ENCODE measurements at places on chromosomes 1 and 21.

DNA sequence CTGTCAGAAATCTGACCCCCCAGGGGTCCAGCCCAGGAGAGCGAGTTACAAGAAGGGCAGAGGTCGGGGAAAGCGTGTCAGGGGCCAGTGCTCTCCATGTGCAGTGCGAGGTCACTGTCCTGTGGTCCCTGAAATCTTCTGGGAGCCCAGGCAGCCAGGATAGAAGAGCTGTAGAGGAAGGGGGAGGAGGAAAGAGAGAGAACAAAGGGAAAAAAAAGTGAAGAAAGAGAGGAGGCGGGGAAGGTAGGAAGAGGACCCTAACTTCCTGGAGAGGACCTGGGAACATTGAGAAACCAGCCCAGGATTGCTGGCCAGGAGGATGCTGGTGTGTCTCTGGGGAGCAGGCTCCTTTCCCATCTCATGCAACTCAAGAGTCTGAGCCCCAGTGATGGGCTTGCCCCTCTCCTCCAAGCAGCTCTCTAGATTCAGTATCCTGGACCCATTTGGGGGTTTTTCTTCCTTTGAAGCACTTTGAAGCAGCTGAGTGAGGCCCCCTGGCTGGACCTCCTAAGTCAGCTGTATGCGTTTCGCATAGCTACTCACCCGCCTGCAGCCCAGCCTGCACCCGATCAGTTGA lies 6.8 kb upstream of the INAVA start:
- no peak for DNase-seq

DNA sequence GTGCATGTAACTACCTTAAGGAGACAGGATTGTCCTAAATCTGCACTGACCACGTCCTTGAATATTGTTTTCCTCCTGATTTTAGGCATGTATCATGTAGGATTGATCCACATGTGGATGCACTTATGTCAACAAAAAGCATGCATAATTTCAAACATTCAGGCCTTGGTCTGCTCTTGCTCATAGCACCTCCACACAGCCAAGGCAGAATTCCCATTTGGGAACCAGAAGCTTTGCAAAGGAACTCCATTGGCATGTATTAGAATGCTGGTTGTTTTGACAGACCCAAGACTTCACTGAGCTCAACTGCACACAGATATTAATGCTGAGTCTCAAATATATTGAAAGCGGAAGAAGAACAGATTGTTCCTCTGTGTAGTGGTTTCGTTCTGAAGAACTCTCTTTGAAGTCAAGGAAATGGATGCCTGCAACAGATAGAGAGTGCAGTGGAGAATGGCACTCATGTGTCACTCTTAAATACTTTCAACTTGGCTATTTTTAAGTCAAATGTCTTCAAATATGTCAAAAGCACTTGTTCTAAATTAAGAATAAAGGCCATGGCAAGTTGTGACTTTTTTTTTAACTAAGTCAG lies 387.6 kb downstream of the LTN1 start:
- no peak for DNase-seq

DNA sequence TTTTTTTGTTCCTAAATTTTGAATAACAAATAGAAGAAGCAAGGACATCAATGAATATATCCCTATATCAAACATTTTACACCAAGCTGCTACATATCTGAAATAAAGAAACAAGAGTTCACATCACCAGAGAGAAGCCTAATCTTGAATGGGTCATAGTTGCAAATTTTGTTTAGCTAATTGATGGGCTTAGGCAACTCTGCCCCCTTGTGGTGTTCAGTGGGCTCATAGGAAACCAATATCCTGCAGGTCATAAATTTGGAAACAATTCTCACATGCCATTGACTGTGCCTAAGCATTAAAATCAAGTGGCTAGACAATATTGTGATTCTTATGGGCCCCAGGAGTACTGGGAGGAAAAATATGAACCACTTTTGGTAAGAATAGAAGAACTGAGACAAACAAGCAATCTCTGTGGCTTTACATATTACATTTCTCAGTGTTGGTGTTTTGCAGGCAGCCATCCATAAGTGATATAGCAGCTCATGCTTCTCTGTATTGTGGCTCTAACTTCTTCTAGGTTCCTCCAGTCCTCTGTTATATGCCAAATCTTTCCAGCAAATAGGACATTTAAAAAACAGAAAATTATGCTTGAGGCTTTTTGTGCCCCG lies 1262.8 kb upstream of the PRMT6 start:
- peak; percentile 1 for DNase-seq

- DNase-seq, result no peak
Measured at GRCh38 chr1:221025956-221026355, 146.7 kb downstream of the HLX start.

DNA sequence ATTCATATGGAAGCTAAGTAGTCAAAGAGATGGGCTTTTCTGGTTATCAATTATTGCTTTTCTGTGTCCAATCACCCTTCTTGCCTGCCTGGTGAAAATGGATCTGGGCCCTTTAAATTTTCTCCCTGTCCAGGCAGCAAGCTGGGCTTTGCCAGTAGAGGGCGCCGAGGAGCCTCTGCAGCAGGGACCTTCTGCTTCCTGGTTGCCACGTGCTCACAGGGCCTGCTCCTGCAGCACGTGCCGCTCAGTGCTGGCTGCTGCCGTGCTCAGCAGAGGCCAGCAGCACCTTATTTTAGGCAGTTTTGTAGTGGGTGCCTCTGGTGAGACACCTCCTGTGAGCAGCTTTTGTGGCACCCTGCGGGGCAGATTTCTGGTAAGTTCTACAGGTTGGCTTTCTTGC lies 4.0 kb downstream of the ACTL8 start:
- no peak for DNase-seq

DNA sequence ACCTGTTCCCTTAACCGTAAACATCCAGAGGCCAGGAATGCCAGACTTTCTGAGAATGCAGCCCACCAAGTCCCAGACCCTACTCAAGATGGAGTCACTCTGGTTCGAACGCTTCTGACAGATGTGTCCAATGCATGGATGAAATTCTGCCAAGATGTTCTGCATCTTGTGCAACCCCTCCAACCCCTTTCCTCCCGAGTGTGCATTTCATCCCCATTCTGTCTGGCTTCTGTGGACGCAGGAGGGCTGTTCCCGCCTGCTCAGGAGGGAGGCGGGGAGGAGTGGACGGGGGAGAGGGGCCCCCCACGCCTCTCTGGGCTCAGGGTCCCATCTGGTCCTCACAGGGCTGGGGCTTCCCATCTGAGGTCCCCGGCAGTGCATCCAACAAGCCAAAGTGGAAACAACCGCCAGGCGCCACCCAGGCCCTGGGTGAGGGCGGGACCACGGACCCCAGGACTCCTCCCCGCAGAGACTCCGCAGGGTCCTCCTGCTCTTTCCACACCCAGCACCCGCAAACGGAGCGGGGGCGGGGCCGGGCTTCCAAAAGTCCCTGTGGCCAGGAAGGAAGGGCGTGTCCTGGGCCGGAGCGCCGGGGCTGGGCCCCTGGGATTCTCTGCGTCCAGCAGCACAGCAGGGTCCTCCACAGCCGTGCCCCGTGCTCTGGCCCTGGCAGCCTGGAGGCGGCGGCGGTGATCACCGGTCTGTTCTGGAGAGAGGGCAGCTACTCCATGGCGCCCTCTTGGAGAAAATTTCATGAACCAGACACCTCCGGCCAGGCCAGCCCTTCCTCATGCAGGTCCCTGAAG lies 27.8 kb upstream of the SUMO3 start:
- peak; percentile 61 for DNase-seq

- no peak for DNase-seq
Measured at GRCh38 chr1:185110145-185110544, 46.6 kb downstream of the TRMT1L start.

- DNase-seq, result no peak
Measured at GRCh38 chr1:147849098-147849895, 53.3 kb upstream of the GJA8 start.

DNA sequence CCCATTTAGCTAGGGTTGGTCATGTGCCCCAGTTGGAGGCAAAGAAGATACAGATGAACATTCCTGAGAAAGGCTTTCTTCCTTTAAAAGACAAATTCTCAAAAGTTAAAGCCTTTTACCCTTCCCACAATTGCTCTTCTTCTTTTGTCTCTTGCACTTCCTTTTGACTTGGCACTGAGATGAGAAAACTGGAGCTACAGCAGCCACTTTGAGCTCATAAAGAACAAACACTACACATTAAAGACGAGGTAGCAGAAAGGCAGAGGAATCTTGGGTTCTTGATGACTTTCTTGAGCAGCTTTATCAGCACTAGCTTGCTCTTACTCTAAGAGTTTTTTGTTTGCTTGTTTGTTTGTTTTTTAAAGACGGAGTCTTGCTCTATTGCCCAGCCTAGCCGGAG lies 92.2 kb downstream of the DAB1 start:
- no peak for DNase-seq

GRCh38 chr1:14733048-14733778 lies 134.7 kb downstream of the KAZN start:
- DNase-seq, result no peak

GRCh38 chr21:42580076-42580792 lies 66.6 kb downstream of the SLC37A1 start:
- no peak for DNase-seq

DNA sequence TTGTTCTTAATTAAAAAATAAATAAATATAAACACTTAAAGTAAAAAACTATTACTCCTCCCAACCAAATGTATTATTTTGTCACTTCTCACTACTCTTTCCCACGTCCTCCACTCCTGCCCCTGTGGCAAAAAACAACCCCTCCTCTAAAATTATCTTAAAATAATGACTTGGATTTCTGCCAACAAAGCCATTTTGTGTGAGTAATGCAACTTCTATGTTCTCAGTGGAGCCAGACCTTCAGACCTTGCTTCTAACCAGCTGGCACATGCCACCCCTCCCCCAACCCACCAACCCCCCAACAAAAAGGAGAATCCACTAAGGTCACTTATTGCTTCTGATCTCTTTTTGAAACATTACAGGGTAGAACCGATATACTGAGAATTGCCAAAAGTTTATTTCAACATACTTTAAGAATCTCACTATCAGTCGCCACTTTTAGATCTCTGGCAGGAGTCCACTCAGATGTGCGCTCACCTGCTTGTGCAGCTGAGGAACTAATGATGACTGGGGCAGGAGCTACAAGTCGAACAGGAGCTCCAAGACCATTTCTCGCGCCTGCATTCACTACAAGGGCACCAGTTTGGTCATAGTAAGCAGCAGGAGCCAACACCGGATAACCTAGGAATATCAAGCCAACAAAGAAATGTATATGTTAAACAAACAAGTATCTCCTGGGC lies 58.3 kb upstream of the SDC3 start:
- no peak for DNase-seq

DNA sequence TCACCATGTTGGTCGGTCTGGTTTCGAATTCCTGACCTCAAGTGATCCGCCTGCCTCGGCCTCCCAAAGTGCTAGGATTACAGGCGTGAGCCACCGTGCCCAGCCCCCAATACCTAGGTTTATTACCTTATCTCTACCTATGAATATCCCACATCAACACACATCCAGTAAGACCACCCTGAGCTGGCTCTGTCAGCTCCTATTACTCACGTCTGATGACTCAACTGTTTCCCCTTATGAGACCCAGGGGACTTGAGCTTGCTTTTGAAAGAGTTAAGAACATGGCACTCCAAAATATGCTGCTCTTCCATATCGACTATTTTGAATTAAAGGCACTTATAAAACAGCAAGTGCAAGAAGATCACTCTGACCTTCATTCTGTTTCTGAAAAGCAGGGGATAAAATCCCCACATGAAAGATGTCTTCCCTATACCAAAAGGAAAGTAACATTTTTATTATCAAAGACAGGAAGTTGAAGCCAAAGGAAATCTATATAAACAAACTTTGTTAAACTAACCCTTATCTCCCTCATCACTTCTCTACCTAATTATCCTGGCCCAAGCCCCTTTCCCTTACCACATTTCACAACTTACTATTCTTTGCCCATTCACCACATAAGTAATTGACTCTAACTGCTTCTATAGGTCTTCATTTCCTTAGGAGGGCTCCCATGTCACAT lies 41.3 kb upstream of the OSBPL9 start:
- DNase-seq, result no peak
